ENCODE measurements at places on chromosomes 16 and 17. TPM values are rescaled to one million over a fixed set of nuclear protein-coding genes. Genes with fewer than 3 reads are reported as not detected.

The ASPHD1 gene
- total RNA-seq = 2.9 TPM

- no peak overlapping the region for H3K4me3 ChIP-seq
- peak overlapping the region; percentile 49 for H3K27ac ChIP-seq
- peak; percentile 43 for DNase-seq
- H3K4me1 ChIP-seq = peaks cover 21% of the 10 kb centered on the region
- no peaks in the 10 kb centered on the region for H3K27me3 ChIP-seq
Observed at GRCh38 chr17:30954046-30954830, 16.6 kb upstream of the RNF135 start.

- H3K27ac ChIP-seq = peak overlapping the region; percentile 32
- H3K27me3 ChIP-seq = no peaks in the 10 kb centered on the region
- peaks cover 21% of the 10 kb centered on the region for H3K4me1 ChIP-seq
- H3K4me3 ChIP-seq = no peak overlapping the region
- DNase-seq = no peak
Observed at GRCh38 chr17:17789410-17789809, 47.4 kb downstream of the SREBF1 start.

DNA sequence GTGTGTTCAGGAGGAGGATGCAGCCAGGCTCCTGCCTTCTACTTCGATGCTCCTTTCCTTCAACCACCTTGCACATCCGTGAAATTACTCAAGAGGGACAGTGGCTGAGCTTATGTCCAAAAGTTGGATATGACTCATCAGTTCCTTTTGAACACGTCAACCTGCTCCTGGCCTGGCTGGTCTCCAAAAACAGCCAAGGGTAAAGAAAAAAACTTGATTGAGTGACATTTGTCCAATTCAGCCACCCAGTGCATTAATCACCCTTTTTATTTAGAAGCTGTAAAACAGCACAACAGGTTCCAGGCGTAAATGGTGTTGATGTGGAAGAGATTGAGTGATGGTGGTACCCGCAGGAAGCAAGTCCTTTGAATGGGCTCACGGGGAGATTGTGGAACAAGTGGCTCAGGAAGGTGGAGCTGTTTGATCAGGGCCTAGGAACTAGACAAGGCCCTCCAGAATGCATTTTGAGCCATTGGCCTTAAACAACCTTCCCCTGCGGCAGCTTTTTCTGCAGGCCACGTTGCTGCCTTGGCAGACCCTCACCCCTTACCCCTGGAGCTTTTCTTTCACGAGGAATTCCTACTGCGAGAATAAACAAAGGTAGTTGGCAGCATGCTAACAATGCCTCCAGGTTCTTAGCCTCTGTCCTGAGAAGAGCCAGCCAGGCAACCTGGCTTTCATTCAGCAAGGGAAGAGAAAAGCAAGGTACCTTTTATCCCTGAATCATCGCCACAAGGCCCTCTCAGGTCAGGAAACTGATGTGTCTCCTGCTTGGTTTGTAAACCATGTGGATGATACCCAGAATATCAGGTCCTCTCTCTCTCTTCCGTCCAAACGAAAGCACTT is 173.3 kb upstream of the CACNG5 start:
- no peaks in the 10 kb centered on the region for H3K27me3 ChIP-seq
- no peak for DNase-seq
- peaks cover 20% of the 10 kb centered on the region for H3K4me1 ChIP-seq
- peaks cover 5% of the 10 kb centered on the region for H3K36me3 ChIP-seq

- H3K4me1 ChIP-seq = peaks cover 13% of the 10 kb centered on the region
- peaks cover 26% of the 10 kb centered on the region for H3K36me3 ChIP-seq
- peak overlapping the region; percentile 57 for H3K27ac ChIP-seq
- H3K4me3 ChIP-seq = no peak overlapping the region
- H3K27me3 ChIP-seq = no peaks in the 10 kb centered on the region
- DNase-seq = no peak
Observed at GRCh38 chr16:89268987-89269735, 51.7 kb downstream of the ZNF778 start.

All from chondrocyte (in vitro differentiated cells).